ENCODE measurements at places on chromosomes 2 and 18.
A peak's percentile ranks its signal among the peaks of the same experiment; 100 is the strongest.

- DNase-seq: no peak
Measured at GRCh38 chr18:67265464-67266245, 250.9 kb downstream of the DSEL start.

- DNase-seq: no peak
Measured at GRCh38 chr2:241140445-241140840, 8.8 kb downstream of the PASK start.

GRCh38 chr2:238523158-238524110, 96.7 kb downstream of the ASB1 start:
- DNase-seq: no peak

DNA sequence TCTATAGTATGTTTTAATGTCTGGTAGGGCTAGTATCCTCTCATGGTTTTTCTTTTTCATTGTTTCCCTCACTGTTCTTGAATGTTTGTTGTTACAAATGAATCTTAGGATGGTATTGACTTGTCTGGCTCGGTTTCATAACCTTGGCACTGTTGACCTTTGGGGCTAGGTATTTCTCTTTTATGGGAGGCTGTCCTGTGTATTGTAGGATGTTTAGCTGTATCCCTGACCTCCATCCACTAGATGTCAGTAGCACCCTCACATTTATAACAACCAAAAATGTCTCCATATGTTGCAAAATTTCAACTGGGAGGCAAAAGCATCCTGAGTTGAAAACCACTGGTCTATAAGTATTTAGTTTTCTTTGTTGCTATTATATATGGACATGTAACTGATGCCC, 7.0 kb upstream of the AOX1 start:
- DNase-seq: no peak

- no peak for DNase-seq
Measured at GRCh38 chr2:235811446-235812184, 317.8 kb downstream of the AGAP1 start.

DNA sequence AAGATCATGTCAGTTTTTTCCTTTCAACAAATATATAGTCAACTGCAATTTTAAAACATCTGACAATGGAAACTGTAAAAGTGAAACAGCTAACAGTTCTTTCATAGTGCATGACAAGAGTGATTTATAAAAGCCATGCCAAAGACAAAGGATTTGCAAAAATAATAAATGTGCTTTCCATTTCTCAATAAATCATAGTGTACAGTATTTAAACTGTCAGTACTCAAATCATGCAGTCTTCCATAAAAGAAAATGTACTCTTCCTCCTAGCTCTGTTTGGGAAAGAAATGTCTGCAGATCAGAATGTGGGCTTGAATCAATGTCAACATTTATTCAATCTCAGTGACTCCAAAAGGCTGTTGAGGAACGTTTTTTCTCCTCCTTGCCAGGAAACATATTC, 131.7 kb upstream of the PDE1A start:
- no peak for DNase-seq

DNA sequence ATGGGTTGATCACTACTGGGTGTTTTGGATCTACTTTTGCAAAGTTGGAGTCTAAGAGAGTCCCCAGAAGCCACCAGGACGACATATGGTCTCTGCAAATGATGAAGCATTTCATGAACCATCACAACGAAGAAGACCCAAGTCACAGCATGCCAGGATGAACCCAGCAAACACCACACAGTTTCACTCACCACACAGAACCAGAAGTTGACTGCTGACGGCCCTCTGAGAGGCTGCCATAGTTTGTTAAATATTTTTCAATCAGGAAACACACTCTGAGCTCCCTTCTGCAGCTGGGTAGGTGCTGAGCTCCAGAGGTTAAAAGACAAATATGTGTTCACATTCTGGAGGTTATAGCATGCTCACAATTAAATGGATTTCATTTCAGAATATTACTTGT, 271.4 kb downstream of the DCDC2C start:
- DNase-seq: no peak

DNA sequence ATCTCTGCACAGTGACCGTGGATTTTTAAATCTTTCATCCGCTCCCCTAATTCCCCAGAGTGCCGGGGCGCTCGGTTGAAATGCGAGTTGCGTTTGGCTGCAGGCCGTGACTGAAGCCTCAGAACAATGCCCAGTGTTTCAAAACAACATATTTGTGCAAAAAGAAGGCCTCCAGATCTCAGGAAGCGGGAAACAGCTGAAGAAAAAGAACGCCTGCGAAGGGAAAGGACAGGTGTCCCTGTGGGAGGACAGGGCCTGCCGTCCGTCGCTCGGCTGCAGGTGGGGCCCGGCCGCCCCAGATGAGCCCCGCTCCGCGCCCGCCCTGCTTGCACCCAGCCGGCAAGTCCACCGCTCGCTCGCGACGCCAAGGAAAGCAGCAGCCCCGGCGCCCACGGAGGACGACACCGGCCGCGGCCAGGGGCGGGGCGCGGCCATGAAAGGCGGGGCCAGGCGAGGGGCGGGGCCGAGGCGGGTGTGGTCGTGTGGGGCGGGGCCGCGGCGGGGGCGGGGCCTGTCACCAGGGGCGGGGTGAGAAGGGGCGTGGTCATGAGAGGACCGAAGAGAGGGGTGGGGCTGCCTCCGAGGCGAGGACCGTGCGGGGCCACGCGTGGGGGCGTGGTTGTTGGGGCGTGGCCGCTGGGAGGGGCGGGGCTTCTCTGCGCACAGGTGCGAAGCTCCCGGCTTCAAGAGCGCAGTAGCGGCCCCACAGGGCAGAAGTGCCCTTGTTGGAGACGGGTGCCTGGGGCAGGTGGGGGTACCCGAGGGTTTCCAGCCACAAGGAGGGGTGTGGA, 17.6 kb upstream of the BOK start:
- DNase-seq: peak; percentile 47

DNA sequence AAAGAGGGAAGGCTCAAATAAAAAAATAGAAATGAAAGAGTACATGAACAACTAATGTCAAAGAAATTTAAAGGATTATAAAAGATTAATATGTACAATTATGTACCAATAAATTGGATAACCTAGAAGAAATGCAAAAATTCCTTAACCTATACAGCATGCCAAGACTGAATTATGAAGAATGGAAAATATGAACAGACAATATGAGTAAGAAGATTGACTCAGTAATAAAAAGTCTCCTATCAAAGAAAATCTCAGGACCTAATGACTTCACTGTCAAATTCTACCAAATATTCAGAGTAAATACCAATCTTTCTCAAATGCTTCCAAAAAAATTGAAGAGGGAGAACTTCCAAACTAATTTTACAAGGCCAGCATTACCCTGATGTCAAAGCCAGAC, 120.2 kb upstream of the SPOPL start:
- no peak for DNase-seq

DNA sequence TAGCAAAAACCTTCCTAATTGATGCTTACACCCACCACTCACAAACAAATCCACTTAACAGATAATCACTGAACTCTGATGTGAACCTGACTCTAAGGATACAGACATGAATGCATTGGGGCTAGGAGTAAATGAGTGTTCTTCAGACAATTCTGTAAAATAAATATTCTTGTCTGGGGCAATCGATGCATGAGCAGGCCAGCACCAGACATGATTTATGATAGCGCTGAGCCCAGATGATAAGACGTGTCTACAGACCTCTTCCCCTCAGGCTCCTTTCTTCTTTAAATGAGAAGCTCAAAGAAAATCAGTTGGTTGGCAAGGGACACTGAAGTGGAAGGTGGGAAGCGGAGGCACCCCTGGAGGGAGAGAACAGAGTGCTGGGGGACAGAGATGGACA, 27.3 kb upstream of the BIN1 start:
- no peak for DNase-seq

GRCh38 chr18:58344080-58344670, 284.7 kb downstream of the ALPK2 start:
- no peak for DNase-seq

DNA sequence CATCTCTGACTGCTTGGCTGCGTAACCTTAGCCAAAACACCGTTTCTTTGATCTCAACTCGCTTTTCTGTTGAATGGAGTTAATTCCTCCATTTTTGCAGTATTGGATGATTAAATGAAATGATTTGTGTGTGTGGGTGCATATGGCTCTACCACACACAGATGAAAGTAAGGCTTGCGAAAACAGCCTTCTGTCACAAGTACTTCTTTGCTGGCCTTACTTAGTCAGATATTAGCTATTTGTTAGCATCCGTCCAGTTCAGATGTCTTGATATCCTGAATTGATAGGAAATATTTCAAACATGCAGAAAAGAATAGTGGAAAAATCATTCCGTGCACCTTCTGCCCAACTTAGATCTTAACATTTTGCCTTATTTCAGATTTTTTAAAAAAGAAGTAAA, 21.8 kb downstream of the NCOA1 start:
- DNase-seq: no peak

DNA sequence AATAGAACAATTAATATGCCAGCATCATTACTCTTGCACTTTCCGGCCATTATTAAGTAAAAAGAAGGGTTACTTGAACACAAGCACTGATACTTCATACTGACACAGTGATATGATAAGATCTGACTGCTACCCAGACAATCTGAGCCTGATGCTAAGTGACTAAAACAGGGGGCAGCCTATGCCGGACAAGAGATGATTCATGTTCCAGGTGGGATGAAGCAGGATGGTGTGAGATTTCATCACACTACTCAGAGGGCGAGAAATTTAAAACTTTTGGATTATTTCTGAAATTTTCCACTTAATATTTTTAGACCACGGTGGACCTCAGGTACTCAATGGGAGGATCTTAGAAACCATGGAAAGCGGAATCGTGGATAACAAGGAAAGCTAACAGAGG, 61.7 kb downstream of the LIPG start:
- no peak for DNase-seq

- no peak for DNase-seq
Measured at GRCh38 chr2:150924878-150925277, 336.8 kb downstream of the RBM43 start.

DNA sequence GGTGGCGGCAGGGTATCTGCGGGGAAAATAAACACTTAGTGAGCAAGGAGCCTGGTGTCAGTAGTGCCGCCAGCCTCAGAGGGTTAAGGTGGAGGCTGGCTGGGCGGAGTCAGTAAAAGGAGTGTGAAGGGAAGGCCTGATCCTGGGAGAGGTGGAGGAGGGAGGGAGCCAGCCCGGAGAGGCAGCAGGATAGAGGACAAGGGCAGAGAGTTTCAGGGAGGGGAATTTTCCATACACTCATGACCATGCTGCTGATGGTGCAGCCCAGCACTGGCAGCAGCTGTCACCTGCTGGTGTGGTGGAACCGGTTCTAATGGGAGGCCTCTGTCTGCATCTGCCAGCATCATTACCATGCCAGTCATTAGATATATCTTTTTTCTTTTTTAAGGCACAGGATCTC, 2.0 kb upstream of the TEX44 start:
- no peak for DNase-seq

DNA sequence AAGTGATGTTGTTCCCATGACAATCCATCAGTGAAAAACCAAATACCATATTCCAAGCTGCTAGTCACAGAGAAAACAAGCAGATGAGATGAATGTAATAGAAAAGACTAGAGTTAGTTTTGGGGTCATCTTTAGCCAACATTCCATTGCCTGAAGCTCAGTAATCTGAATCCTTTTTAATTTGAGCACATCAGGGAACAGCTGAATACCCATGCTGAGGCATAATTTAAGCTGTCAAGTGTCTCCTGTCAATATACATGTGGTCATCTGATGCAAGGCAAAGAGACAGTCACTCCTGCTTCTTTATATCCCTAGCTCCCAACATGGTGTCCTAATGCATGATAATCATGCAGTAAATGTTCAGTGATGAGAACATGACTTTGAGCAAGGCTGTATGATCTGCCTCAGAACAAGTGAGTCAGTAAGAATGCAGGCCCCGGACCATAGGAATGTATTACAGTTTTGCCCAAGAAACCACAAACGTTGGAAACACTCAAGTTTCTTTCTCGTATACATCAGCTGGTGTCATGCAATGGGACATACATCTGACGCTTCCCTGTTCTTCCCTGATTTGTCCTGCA, 48.0 kb downstream of the CDK15 start:
- DNase-seq: no peak

GRCh38 chr2:130185896-130186295, 3.8 kb downstream of the MZT2B start:
- no peak for DNase-seq

DNA sequence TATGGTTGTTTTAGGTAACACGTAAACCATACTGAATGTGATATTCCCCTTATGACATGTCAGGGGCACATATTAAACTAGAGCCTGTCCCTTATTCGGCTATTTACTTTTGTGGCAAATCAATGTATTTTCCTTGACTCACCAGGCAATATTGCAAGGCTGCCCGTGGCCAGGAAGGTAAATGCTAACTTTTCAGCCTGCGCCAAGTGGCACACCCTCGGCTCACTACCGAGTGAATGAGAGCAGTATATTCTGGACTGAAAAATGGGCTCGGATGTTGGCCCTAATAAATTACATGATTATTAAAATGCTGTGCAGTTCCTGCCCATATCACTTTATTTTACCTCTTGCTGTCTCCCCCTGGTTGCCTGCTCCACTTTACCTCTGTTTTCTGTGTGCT, 46.7 kb downstream of the POU3F3 start:
- DNase-seq: no peak

GRCh38 chr2:72347081-72347480, 199.4 kb upstream of the CYP26B1 start:
- DNase-seq: no peak

GRCh38 chr2:9771481-9772017, 71.7 kb upstream of the TAF1B start:
- DNase-seq: no peak

DNA sequence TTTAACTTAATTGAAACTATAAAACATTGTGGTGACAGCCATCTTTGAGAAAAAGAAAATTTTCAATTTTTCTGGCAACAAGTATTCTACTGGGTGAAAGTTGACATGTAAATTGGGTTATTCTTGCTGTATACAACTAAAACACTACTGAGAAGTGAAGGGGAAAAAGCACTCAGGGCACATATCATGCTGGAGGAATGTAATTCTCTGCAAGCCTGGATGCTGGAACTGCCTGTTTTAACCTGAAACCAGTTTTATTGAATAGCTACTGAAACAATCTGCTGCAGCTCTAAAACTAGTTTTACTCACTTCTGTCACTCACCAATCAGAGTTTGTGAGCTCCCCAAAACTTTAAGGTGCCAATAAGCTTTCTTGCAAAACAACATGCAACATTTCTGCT, 1136.0 kb downstream of the LRP1B start:
- no peak for DNase-seq

GRCh38 chr18:410047-410455, 90.5 kb downstream of the COLEC12 start:
- no peak for DNase-seq

DNA sequence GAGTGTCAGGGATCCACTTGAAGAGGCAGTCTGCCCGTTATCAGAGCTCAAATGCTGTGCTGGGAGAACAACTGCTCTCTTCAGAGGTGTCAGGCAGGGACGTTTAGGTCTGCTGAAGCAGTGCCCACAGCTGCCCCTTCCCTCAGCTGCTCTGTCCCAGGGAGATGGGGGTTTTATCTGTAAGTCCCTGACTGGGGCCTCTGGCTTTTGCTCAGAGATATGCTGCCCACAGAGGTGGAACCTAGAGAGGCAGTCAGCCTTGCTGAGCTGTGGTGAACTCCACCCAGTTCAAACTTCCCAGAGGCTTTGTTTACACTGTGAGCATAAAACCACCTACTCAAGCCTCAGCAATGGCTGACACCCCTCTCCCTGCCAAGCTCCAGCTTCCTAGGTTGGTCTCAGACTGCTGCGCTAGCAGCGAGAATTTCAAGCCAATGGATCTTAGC, 38.1 kb downstream of the PLEK start:
- DNase-seq: no peak

GRCh38 chr2:220533485-220533884, 906.1 kb downstream of the SLC4A3 start:
- no peak for DNase-seq

Data from stimulated activated CD8-positive, alpha-beta memory T cell treated with anti-CD3 and anti-CD28 coated beads, Interleukin-15, amount 100 ng/mL, for 24 hours (primary cell).